ENCODE measurements at places on chromosomes 16 and 17.

DNA sequence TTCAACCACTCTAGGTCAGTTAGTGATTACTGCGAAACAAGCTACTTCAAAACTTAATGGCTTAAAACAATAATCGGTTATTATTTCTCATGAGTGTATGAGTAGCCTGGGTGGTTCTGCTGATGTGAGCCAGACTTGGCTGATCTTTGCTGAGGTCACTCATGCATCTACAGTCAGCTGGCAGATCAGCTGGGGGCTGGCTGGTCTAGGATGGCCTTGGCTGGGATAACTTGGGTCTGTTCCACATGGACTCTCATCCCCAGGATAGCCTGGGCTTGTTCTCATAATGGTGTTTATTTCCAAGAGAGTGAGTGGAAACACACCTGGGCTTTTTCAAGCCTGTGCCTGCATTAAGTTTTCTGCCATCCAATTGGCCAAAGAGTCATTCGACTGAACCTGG, 13.0 kb downstream of the CCDC182 start:
- no peak for DNase-seq

DNA sequence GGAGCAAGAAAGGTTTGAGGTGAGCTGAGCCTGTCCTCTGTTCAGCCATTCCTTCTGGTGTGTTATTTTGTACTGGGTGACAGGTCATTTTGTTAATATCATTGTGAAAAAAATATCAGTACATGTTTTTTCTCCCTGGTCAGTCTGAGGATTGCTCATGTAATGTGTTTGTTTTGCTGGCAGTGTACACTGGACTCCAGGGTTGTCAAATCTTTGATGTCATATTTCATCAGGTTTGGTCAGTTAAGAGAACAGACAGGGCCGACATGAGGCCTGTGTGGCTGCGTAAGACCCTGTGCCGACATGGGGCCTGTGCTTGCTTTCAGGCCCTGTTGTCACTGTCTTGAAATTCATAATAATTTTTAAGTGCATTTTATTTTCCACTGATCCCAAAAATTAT, 22.5 kb downstream of the CLUAP1 start:
- DNase-seq: no peak

DNA sequence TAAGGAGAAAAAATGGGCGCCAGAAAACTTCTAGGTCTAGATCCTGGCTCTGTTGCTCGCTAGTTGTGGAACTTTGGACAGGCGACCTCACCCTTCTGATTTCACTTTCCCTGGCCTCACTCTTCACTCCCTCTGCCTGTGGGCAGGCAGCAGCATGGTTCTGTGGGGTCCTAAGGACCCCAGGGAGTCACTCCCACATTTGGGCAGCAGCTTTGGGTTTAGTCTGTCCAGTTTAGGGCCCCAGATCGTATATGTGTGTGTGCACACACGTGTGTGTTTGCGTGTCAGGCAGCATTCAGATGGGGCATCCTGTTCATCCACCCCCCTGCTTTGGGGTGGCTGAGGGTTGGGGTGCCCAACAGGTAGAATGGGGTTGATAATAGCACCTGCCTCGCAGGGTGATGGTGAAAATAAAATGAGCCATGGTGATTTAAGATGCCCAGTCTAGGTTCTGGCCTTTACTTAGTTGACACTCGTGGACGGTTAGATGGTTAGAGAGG, 102.2 kb downstream of the RAB11FIP4 start:
- no peak for DNase-seq

DNA sequence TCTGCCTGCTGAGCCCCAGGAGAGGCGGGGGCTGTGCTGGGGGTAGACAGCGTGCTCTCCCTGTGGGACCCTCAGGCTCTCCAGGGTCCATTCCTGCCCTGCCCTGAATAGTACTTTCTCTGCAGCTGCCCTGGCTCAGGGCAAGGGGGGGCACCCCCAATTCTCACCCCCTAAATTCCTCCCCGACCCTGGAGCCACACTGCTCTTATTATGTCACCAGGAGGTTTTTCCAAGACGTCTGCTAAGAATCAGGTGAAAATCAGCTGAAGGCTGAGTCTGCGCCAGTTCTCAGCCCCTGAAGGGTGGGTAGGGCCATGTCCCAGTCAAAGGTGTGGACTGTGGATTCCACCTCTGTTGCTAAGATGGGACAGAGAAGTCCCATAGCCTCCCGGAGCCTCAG, 49.9 kb upstream of the MAP3K14 start:
- no peak for DNase-seq

All from upper lobe of left lung (tissue), 6 donors.